ENCODE measurements at places on chromosomes 16 and 17.

GRCh38 chr16:5706211-5706610, 608.6 kb upstream of the EEF2KMT start:
- no peak for DNase-seq

- DNase-seq = peak; percentile 13
Observed at GRCh38 chr17:73316919-73317505, 5.2 kb upstream of the CDC42EP4 start.

DNA sequence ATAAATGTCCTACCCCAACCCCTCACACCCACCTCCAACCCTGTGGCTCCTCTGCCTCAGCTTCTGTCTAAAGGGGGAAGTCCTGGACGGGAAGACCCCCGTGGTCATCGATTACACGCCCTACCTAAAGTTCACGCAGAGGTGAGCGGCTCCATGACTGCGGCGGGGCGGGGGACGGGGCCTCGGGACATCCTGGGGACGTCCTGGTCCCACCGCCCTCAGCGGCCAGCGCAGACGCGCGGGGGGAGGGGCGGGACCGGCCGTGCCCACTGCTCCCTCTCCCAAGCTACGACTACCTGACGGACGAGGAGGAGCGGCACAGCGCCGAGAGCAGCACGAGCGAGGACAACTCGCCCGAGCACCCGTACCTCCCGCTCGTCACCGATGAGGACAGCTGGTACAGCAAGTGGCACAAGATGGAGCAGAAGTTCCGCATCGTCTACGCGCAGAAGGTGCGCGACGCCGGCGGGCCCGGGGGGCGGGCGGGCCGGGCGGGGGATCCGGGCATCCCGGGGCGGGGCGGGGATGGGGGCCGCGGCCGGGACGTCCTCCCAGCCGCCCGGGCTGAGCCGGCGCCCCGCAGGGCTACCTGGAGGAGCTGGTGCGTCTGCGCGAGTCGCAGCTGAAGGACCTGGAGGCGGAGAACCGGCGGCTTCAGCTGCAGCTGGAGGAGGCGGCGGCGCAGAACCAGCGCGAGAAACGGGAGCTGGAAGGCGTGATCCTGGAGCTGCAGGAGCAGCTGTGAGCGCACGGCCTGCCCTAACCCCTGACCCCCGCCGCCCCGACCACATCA, 6.7 kb downstream of the RUNDC3A start:
- no peak for DNase-seq

- no peak for DNase-seq
Observed at GRCh38 chr16:3538222-3538621, 37.4 kb downstream of the CLUAP1 start.

DNA sequence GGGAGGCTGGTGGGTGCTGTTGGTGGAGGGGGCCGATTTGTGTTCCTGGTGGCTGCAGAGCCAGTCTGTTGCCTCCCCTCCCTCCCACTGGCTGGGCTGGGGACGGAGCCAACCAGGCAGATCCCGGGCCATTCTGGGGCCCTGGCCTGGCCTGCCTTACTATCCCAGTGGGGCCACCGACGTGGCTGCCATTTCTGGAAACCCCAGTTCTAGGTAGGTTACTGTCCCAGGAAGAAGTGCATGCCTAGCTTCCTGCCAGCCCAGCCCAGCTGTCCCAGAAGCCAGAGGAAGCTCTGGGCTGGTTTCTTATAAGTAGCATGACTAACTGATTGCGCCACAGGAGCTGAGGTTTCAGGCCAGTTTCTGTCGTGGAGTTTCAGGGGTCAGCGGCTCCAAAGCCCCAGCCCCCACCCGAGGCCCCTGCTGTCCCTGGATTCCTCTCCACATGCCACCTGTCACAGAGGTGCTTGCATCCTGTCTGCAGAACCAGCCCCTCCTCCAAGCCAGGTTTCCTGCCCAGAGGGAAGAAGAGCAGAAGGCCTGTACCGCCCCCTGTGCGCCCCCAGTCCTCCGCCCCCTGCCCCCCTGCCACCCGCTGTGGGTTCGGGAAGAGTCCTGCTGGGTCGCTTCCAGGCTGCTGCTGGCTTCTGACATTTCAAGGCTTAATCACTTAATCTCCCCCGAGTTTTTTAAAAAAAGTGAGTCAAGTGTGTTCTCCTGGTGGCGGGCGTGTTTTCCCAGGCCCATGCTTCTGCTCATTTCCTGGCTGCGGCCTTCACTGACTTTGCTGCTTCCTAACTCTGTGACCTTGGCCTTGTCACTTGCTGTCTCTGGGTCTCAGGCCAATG, 13.2 kb downstream of the IL4R start:
- peak; percentile 76 for DNase-seq

DNA sequence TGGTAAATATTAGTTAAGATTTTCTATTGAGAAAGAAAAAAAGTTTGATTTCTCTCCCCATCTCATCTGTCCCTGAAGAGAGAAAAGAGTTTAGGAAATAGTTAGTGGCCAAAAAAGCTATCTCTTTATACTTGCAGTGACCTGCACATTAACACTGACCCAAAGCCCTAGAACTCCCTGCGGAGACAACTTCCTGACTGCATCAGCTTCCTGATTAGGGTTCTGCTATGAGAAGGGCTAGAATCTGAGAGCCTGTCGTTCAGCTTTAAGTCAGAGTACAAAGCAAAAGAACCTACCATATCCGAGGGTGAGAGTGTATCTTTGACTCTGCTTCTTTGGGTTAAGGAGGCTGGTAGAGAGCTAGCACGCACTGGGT, 24.7 kb downstream of the LIMD2 start:
- peak; percentile 39 for DNase-seq

GRCh38 chr17:18076936-18077335, 10.8 kb upstream of the DRG2 start:
- DNase-seq = no peak

DNA sequence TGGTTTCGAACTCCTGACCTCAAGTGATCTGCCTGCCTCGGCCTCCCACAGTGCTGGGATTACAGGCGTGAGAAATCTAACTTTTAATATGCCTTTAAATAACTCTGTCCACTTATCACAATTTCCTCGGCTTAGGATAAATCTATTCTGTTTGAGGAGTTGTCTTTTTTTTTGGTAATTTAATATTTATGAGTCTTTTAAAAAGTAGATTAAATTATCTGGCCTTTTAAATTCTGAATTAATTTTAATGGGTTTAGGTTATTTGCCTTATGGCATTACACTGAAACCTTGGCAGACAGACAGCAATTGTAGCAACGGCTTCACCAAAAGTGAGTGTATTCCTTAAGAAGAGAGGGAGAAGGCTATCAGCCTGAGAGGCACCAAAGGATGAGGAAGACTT, 66.2 kb downstream of the MYO1D start:
- DNase-seq = no peak

DNA sequence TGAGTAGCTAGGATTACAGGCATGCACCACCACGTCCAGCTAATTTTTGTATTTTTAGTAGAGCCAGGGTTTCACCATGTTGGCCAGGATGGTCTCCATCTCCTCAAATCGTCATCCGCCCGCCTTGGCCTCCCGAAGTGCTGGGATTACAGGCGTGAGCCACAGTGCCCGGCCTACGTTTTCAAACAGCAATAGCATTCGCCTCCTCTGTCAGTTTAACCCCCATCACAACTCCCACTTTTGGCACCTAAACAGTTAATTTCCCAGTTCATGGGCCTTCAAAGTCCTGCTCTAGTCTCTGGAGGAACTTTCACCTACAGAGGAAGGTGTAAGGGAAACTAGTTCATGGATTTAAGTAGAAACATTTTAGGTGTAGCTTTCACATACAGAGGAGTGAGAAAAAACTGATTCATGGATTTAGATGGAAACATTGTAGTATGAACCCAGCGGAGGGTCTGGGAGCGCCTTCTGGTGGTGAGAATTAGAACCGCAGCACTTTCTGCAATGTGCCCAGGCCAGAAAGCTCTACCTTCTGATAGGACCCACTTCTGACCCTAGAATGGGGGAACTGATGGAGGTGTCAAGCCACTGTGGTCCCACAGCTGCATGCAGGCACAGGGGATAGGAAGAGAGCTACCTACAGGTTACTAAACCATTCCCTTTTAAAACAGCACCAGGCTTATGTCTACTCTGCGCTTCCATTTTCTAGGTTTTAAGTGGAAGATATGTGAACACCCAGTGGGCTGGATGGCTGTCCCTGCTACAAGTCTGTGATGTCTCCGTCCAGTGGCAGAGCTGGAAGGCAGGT, 12.0 kb upstream of the MEOX1 start:
- peak; percentile 32 for DNase-seq

- DNase-seq = no peak
Observed at GRCh38 chr16:2517954-2518605, 2.1 kb upstream of the AMDHD2 start.

DNA sequence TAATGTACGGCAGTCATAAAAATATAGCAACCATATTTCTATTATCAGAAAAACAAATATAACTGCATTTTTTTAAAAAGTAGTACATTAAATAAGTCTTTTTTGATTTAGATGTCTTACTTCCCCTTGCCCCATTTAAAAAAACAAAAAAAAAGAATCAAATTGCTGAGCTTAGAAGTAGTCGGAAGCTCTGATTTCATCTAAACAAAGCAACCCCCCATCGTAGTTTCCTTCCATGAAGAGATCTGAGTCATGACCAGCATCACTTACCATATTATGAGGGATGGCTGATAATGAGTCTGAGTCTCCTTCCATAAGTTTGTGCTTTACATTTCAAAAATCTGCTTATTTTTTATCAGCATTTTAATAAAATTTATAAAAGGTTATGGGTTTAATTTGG, 86.2 kb downstream of the ITFG1 start:
- no peak for DNase-seq

DNA sequence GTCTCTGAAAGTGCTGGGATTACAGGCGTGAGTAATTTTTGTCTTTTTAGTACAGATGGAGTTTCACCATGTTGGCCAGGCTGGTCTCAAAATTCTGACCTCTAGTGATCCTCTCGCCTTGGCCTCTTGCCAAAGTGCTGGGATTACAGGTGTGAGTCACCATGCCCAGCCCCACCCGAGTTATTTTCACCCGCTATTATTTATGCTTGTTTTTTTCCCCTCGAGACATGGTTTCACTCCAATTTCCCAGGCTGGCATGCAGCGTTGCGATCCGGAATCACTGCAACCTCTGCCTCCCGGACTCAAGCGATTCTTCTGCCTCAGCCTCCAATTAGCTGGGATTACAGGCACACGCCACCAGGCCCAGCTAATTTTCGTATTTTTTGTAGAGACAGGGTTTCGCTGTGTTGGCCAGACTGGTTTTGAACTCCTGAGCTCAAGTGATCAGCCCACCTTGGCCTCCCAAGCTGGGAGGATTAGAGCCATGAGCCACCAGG, 9.2 kb downstream of the RPL23 start:
- peak; percentile 6 for DNase-seq

GRCh38 chr16:85238233-85238647, 126.0 kb upstream of the CIBAR2 start:
- no peak for DNase-seq

GRCh38 chr17:3800362-3801271, at the start of gene ITGAE:
TSS of gene ITGAE (minus strand) at chr17:3801188. CDS start at chr17:3801144, 44 bp downstream.
- DNase-seq = no peak

DNA sequence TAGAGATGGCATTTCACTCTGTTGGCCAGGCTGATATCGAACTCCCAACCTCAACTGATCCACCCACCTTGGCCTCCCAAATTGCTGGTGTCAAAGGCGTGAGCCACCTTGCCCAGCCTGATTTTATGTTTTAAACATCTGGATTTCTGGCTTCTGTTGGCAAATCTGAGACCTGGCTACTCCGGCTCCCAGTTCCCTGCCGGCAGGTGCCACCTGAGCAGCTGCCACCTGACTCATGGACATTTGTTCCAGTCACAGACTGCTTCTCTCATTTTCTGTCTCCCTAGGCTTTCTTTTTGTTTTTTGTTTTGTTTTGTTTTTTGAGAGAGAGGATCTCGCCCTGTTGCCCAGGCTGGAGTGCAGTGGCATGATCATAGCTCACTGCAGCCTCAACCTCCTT, 9.6 kb downstream of the PMM2 start:
- no peak for DNase-seq

GRCh38 chr16:66435896-66436295, 8.8 kb downstream of the BEAN1 start:
- DNase-seq = no peak

DNA sequence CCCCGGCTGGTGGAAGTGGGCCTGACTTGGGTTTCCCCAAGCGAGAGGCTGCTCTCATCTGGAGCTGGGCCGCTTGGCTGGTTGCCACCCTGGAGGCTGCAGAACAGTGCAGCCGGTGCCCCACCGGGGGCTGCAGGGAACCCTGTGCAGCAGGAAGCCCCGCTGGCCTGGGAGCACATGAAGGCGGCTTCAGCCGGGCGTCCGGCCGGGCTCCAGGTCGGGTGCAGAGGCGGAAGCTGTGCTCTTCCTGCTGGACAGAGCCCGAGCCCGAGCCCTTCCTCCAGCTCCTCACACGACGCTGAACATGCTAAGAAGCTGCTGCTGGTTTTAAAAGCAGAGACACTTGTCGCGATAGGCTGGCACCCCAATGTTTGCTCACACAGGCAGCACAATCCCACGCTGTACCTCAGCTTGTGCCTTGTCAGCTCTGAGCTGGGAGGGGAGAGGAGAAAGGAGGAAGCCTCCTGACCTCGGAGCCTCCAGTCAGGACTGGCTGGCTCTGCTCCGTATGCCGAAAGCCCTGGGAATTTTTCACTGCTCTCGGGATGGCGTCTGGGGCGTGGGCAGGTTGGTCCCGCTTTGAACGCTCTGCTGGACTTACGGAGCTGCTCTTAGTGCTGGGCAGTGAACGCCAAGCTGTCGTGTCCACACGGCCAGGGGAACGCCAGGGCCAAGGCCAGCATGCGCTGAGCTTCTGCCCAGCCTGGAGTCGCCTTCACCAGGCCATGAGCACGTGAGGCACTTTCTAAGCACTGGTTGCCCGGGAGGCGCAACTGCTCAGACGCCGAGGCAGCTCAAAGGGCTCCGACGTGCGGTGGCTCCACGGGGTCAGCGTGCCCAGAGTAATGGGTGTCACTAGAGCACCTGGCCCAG, 8.8 kb downstream of the CDK5R1 start:
- DNase-seq = no peak

- DNase-seq = no peak
Observed at GRCh38 chr17:21278450-21279197, 5.9 kb upstream of the MAP2K3 start.

DNA sequence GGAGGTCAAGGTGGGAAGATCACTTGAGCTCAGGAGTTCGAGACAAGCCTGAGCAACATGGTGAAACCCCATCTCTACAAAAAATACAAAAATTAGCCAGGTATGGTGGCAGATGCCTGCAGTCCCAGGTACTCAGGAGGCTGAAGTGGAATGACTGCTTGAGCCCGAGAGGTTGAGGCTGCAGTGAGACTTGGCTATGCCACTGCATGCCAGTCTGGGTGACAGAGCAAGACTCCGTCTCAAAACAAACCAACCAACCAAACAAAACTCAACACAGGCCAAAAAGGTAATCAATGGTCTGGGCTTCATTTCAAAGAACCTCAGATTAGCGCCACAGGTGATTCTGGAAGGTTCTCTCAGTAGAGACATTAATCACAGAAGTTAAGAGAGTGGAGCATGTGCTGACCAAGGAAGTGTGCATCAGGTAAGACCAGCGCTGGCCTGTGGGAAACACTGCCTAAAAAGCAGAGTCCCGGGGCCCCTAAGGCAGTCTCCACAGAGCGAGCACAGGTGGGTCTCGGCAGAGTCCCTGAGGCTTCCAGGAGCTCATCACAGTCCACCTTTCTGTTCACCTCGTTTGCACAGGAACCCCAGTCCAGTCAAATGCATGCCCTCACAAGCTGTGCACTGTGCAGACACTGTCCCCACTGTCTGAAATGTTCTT, 71.5 kb upstream of the TRAP1 start:
- DNase-seq = no peak

GRCh38 chr16:12093902-12094301, 117.4 kb downstream of the SNX29 start:
- no peak for DNase-seq

Measured in NCI-H146 (cell line).